ENCODE measurements at places on chromosomes 13 and 19.

DNA sequence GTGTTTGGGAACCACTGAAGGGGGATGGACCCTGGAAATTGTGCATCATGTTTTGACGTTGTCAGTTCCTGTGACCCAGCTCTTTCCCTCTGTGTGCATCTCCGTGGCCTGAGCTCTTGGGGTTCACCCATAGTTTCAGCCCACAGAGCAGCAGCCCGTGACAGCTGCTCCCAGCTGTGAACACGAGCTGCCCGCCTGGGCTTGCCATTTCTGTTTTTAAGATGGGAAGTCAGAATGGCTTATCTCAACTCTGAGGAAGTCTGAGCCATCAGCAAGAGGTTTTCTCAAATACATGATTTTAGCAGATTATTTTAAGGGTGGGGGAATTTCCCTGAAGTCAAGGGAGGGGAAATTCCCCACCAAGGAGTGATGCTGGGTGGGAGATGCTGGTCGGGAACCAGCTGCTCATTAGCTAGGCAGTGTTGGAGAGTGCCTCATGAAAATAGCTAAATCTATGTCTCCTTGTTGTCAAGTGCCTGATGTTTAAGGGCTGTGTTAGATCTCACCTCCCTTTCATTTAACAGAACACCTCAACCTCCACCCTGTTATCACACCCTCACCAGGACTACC lies 34.8 kb upstream of the C1QTNF9 start:
- DNase-seq, result peak; percentile 86

DNA sequence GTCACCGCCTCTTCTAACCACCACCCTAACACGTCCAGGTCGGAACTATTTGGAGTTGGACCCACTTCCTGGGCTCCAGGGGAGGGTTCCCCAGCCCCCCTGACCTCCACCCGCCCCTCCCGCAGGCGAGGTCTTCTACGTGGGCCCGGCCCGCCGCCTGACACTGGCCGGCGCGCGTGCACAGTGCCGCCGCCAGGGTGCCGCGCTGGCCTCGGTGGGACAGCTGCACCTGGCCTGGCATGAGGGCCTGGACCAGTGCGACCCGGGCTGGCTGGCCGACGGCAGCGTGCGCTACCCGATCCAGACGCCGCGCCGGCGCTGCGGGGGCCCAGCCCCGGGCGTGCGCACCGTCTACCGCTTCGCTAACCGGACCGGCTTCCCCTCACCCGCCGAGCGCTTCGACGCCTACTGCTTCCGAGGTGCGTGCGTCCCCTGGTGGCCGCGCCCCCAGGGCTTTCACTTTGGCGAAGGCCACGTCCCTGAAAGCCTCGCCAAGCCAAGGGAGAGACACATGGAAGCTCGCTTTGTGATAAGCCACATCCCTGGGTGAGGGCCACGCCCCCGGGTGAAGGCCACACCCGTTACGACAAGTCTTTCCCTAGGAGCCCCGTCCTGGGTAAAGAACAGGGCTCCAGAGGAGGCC lies 13.2 kb downstream of the NCAN start:
- peak; percentile 79 for DNase-seq

DNA sequence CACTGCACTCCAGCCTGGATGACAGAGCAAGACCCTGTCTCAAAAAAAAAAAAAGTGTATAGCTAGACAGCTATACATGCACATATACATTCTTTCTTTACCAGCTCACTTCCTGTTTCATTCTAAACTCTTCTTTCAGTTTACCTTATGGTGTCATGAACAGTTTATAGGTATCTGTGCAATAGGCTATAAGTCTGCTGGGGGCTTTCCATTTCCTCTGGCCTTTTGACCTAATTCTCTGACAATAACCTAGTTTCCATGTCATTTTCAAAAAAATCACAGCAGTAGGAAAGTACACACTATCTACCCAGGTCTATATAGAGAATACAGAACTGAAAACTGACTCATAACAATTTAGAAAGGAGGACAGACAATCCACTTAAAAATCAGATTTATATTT lies 24.4 kb upstream of the URAD start:
- no peak for DNase-seq

GRCh38 chr13:93955904-93956303 lies 523.6 kb downstream of the DCT start:
- no peak for DNase-seq

- DNase-seq, result no peak
Measured at GRCh38 chr13:34869696-34870095, 72.4 kb upstream of the NBEA start.

GRCh38 chr19:47331931-47332547 lies at the start of gene C5AR2:
TSS of gene C5AR2 (plus strand) at chr19:47332175. CDS start at chr19:47340800, 8,625 bp downstream.
- no peak for DNase-seq

- DNase-seq, result no peak
Measured at GRCh38 chr19:42360787-42361544, 29.1 kb downstream of the CNFN start.

DNA sequence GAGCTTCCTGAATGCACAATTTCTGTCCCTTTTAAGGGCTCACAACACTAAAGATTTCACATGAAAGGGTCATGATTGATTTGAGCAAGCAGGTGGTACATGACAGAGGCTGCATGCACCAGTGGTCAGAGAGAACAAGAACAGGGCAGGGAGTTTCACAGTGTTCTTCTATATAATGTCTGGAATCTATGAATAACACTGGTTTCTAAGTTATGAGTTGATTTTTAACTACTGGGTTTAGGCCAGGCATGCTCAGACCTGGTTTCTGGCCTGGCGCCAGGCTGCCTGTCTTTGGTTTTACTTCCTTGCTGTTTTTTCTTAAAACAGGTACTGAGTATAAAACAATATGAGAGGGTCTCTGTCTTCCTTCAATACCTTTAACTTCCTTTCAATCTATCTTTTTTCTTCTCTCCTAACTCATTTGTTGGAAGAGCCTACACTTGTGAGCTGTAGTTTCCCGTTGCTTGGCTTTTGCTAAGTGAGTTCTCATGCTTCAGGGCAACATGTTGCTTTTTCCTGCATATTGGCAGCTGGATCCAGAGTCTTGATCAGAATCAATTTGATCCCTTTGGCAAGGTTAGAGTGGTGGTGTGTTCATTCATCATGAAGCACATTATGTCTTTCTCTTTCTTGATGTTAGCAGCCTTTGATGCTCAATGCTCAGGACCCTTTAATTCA lies 38.5 kb upstream of the FGF14 start:
- no peak for DNase-seq

GRCh38 chr13:25881971-25882451 lies 169.8 kb downstream of the SHISA2 start:
- DNase-seq, result no peak

Measured in T-helper 2 cell treated with Interferon-gamma antibody and Interleukin-4, amounts not matched to agents 5 μg/mL and 100 μg/mL, for 36 hours (primary cell).